ENCODE measurements at places on chromosomes 2 and 18.

- DNase-seq, result no peak
Measured at GRCh38 chr2:9408641-9409151, 14.6 kb downstream of the ITGB1BP1 start.

DNA sequence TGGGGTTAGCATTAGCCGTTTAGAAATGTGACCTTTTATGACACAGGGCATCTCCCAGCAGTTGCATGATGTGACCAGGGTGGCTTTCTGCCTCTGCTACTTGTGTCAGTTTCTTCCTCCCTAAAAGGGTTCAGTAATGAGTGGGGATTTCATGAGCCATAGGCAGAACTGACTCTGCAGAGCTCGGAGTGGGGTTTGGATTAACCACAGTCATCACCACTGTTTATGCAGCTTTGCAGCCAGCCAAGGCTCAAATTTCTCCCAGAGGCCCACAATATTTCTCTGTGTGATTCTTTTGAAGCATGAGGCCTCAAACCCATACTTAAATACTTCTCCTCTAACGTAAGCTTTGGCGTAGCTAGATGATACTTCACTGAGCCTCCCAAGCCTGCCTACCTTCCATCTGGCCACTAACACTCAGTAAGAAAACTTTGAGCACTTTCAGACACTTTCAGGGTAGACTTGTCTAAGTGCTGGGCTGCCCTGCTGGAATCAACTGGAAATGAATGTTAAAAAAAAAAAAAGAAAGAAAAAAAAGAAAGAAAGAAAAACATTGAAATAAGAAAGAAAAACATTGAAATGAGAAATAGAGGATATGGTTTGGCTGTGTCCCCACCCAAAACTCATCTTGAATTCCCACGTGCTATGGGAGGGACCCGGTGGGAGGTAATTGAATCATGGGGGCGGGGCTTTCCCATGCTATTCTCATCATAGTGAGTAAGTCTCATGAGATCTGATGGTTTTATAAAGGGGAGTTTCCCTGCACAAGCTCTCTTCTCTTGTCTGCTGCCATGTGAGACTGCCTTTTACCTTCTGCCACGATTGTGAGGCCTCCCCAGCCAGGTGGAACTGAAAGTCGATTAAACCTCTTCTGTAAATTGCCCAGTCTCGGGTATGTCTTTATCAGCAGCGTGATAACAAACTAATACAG, 11.5 kb upstream of the LAPTM4A start:
- DNase-seq, result no peak

GRCh38 chr2:137829251-137829650, 135.0 kb upstream of the HNMT start:
- DNase-seq, result no peak

GRCh38 chr18:77397617-77398016, 148.0 kb downstream of the GALR1 start:
- DNase-seq, result no peak

DNA sequence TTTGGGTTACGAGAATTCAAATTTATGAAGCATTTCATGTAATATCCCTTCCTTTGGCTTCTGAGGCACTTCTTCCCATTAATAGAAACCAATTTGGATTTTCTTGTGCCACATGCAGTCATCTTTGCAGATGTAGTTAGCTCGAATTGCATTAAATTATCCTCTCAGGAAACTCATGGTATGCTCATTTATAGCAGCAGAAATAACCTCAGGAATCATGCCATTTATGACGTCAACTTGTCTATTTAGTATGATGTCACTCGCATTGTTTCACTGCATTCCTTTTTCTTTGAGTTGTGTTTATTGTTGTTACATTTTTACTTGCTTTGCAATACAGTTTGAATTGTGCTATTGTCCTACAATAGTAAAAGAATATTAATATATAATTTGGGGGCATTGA, 163.8 kb downstream of the RBM43 start:
- no peak for DNase-seq

DNA sequence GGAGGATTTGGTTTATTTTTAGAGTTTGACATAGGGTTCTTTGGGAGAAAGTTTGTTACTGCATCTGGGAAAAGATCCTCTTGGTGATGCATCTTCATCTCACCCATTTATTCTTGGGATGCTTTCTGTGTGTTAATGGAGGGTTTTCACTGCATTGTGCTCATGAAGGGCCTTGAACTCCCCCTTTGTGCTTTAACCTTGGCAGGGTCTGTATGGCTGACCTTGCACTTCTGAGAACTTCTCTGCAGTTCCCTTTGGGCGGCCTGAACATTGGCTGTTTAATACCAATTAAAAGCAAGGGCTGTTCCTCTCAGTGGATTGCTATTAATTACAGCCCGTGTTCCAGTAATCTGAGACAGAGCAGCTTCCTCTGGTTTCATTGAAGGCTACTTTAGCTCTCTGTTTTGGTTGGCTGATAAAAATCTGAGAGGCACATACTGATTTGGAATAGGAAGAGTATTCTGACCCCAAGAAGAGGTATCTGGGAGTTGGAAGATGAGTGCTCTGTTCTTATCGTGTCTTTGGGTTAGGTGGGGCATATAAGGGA, 37.5 kb downstream of the FMNL2 start:
- no peak for DNase-seq

DNA sequence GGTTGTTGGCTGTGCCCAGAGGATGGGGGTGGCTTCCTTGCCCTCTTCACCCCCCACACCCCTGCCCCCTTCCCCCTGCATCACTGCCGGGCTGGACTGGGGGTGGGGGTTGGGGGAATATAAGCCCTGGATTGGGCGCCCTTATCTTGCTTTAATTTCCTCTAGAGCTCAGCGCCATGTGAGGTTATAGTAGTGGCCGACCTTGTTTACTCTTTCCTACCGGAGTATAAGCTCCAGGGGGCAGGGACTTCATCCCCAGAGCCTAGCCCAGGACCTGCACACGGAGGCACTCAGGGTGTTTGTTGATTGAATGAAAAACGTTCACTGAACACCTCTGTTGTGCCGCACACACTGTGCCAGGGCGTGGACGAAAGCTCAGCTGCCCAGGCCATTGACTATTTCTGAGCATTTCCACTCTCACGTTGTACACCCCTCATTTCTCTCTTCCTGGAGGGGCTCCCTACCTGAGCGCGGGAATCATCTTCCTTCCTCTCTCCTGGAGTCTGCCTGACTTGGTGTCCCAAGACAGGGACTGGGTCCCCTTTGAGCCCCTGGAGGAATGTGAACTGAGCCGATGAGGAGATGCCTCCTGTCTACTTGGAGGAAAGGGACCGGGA, 9.3 kb upstream of the SPATA3 start:
- no peak for DNase-seq

DNA sequence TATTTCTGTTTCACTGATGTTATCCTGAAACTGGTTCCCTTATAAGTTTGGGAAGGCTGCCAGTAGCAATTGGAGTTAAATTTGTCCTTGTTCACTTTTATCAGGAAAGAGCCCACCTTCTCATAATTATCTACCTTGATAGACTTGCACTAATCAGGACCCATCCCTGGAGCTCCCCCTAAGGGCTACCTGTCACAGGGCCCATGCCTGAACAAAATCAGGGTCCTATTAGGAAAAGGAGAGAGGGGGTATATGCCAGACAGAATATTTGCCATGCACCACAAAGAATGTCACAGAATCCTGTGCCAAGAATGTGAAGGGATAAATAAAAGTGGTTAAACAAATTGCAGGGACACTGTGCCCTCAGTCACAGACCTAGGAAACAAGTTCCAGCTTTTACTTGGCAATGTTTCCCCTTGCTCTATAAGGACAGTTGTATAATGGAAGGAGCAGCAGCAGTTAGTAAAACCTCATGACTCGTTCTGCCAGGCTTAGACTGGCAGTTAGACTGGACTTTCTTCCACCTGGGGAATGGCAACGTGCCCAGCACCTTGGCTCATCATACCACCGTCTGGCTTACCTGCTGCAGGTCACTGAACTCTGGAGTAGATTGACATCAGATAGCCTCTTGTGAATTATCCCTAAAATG, 32.3 kb upstream of the VWC2L start:
- DNase-seq, result no peak

DNA sequence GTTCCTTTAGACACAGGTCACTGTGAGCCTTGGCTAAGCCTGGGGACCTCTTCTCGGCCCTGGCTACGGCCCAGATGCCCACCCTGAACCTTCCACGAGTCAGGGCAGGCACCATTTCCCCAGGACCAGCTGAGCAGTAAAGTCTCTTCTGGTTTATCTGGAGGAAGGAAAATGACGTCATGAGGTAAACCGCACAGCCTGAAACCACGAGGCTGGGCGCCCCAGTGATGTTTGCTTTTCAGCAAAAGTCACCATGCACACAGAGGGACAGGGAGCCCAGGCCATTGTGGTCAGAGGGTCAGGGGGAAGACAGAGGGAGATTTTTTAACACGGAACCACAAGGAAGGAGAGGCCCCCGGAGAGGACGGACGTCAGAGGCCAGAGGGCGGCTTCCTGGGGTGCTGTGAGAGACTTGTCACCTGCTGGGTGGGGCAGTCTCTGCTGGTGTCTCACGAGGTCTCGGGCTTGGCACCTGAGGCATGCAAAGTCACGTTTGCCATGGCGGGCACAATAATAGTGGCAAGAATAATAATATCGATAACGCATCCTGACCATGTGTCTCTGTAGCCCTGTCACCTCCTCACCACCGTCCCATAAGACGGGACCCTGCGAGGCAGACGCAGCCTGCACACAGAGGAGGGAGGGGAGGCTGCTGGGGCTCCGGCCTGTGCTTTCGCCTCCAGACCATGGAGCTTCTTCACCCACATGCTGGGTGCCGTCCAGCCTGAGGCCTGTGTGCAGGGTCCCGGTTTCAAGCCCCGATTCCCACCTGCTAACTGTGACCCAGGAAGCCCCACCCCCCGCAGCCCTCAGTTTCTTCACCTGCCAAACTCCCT, 33.2 kb upstream of the FOSL2 start:
- peak; percentile 96 for DNase-seq

- no peak for DNase-seq
Measured at GRCh38 chr2:46549166-46549844, 69.9 kb downstream of the TMEM247 start.

GRCh38 chr18:57058734-57059133, 88.2 kb upstream of the BOD1L2 start:
- DNase-seq, result no peak

- peak; percentile 82 for DNase-seq
Measured at GRCh38 chr18:58858591-58859468, 5.8 kb upstream of the ZNF532 start.

- no peak for DNase-seq
Measured at GRCh38 chr18:21167641-21168377, 56.2 kb upstream of the ROCK1 start.

- no peak for DNase-seq
Measured at GRCh38 chr2:199989822-199990221, 34.4 kb downstream of the MAIP1 start.

DNA sequence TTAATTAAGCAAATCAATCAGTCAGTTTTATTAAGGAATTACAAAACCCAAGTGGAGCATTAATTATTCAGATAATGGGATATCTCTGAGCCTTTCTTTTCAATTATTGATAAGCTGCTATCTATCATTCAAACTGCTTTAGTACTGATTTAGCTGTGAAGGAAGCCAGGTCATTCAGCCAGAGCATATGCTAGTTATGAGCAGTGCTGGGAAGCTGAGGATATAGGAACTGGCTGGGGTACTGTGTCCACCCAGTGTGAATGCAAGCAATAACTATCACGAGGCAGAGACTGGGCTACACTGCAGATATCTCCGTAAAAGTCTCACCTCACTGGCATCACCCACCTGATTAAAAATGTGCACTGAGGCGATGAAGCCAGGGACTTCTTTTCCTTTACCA, 496.7 kb upstream of the PIK3C3 start:
- no peak for DNase-seq

GRCh38 chr2:43238176-43238575, 11.8 kb upstream of the ZFP36L2 start:
- DNase-seq, result no peak

GRCh38 chr2:22499082-22499839, 885.7 kb upstream of the KLHL29 start:
- DNase-seq, result no peak

- no peak for DNase-seq
Measured at GRCh38 chr2:207184768-207185167, 19.0 kb upstream of the KLF7 start.

- no peak for DNase-seq
Measured at GRCh38 chr18:73987247-73987980, 160.2 kb downstream of the FBXO15 start.

DNA sequence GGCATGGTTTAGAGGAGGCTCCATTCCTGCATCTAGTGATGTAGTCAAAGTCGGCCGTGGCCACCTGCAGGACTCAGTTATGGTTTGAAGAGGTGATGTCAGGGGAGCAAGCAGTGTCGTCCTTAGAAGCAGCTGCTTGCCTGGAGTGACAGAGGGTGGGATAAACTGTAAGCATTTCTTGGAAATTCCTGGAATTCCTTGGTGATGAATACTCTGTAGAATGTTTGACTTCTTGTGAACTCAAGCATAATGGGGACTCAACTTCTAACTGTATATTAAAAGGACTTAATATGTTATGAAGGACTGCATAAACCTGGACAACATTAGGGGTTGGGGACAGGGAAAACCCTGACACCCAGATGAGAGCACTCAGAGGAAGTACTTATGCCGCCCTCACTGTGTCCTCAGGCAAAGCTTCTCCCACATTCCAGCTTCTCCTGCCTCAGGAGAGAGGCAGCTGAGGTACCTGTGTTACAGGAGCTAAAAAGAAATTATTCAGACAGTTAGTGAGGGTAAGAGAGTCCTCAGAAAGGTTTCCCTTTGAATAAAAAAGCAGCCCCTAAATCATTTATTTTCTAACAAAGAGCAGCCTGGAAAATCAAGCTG, 459.9 kb upstream of the CELF4 start:
- no peak for DNase-seq

DNA sequence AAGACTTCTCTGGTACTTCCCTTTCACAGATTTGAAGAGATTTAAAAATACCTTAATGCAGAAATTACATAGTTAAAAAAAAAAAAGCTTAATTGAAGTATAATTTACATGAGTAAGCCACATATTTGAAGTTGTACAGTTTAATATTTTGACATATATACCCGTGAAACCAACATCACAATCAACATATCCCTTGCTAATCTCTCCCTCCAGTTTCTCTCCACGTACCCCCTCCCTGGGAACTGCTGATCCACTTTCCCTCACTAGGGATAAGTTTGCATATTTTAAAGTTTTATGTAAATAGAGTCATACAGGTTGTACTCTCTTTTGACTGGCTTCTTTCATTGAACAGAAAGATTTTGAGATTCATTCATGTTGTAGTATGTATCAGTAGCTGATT, 22.4 kb downstream of the EMILIN2 start:
- DNase-seq, result no peak

- no peak for DNase-seq
Measured at GRCh38 chr2:108118996-108119395, 120.8 kb upstream of the SULT1C3 start.

- DNase-seq, result no peak
Measured at GRCh38 chr2:239601880-239602279, 201.1 kb upstream of the HDAC4 start.

DNA sequence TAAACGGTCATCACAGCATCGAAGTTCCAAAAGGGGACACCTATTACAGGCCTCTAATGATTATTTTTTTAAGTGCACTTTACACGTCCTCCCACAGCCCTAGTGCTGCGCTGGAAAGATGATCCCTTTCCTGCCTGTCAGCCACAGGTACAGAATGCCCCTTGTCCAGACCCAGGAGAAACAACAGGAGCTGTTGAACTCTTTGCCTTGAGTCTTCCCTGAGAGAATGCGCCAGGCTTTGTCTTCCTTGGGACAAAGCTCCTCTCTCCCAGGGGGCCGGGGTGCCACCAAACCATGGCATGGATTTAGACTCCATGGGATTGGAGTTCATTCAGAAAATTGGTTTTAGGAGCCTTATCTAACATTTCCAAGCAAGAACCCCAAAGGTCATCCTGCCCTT, 319.0 kb upstream of the SOX11 start:
- no peak for DNase-seq

Measured in MV-4-11 (cell line).